HepG2 (cell line): ENCODE measurements at places on chromosomes 2 and 18. TPM values are rescaled to one million over a fixed set of nuclear protein-coding genes. Genes with fewer than 3 reads are reported as not detected.

DNA sequence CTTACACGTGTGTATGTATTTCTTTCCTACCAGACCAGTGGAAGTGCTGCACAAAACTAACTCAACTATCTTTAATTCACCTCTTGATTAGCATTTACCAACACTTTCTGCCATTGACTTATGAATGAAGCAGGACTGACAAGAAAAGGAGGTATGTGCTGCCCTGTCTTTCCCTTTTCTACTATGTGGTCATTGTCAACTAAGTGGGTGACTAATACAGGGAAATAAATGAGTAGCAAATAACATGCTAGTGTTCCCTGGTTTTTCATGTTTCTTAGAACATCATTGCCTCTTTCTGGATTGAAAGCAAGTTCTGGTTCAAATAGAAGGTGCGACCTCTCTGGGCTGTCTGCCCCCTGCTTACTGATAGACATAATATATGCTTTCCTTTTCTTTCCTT, 58.0 kb downstream of the LINC00305 start:
- no peak for DNase-seq

FAM136A gene
- 126 and 153 TPM in 2 replicates for total RNA-seq

GRCh38 chr2:149040451-149040850, 2.0 kb downstream of the LYPD6B start:
- DNase-seq: peak; percentile 24

GRCh38 chr2:164464376-164464775, 156.9 kb downstream of the GRB14 start:
- no peak for DNase-seq

TWIST2 gene
- 0.11 TPM in 1 of 2 replicates, not detected in the other for total RNA-seq

DNA sequence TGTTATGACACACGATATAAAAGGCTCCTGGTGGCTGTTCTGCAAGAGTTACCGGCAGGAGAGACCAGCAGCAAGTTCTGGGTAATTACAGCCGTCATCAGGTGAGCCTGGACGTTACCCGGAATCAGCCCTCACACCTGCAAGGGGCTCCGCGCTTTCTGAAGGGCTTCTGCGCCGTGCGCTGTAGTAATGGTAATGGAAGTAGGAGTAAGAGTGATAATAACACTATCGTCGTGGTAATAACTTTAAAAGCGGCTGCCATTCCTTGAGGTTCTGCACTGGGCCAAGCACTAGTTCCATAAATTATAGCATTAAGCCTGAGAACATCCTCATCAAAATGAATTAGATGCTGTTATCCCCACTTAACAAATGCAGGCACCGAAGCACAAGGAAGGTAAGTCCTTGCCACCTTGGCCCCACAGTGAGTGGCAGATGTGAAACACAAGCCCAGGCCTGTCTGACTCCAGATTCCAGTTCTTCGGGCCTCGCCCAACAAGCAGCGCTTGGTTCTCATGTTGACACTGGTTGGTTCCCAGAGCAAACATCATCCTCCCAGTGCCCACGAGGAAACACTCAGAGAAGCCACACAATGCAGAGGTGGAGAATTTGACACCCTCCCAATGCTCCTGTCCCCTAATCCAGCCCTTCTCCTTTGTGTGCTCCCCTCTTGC, 205.2 kb downstream of the EIPR1 start:
- no peak for DNase-seq

- DNase-seq: peak; percentile 73
Observed at GRCh38 chr2:179560257-179560735, 295.7 kb upstream of the SESTD1 start.

GRCh38 chr2:179207047-179207446, 57.6 kb downstream of the SESTD1 start:
- DNase-seq: no peak

WIPF1 gene
- not detected in 2 replicates for total RNA-seq

- DNase-seq: no peak
Observed at GRCh38 chr2:79223539-79223938, 64.0 kb upstream of the REG3A start.

GRCh38 chr2:183347969-183348368, 223.7 kb downstream of the NUP35 start:
- DNase-seq: no peak

LYG2 gene
- total RNA-seq: 0.15 TPM in 1 of 2 replicates, not detected in the other

GRCh38 chr2:36731941-36732672, 35.6 kb downstream of the VIT start:
- DNase-seq: no peak

FOXI3 gene
- not detected in 2 replicates for total RNA-seq

- DNase-seq: no peak
Observed at GRCh38 chr2:222554517-222554916, 101.4 kb downstream of the FARSB start.

PJVK gene
- 1.1 and 1.2 TPM in 2 replicates for total RNA-seq

SIGLEC15 gene
- not detected in 2 replicates for total RNA-seq

CNRIP1 gene
- total RNA-seq: not detected in 2 replicates

- no peak for DNase-seq
Observed at GRCh38 chr18:34159691-34160185, 65.0 kb downstream of the NOL4 start.

INSIG2 gene
- total RNA-seq: 54.6 and 73.5 TPM in 2 replicates

- no peak for DNase-seq
Observed at GRCh38 chr2:88452980-88453582, 588 bp upstream of the FOXI3 start.

GRCh38 chr18:37443325-37444055, 122.1 kb downstream of the CELF4 start:
- no peak for DNase-seq

DNA sequence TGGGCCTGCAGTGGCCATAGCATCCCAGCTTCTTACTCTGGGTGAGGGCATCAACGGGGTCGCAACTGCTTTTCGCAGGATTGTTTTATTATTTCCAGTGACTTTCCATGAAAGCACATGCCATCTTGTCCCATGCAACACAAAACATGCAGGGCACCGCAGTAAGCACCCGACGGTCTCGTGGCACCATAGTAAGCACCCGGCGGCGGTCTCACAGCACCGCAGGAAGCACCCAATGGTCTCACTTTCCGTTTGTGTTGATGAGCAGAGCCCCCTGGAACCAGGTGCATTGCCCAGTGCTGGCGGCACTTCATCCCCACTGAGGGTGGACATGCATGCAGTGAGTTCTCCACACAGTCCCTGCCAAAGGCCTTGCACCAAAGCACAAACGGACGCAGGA, 271.9 kb downstream of the MYT1L start:
- no peak for DNase-seq

DNA sequence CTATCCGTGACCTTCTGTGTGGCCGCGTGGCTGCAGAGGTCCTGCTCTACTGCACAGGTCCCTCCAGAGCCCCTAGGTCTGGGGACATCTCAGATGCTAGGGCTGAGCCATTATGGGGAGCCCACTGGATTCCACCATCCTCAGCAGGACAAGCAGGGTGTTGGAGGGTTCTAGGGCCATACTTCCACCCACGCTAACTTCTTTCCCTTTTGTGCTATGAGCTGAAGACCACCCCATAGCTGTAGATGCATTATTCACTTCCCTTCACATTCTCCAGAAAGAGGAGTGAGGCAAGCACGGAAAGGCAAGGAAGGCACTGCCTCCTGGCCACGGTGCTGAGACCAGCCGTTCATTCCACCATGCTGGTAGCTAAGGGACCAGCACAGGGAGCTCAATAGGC, 149.5 kb upstream of the MYCN start:
- no peak for DNase-seq

GRCh38 chr2:183248866-183249567, 124.8 kb downstream of the NUP35 start:
- DNase-seq: peak; percentile 15

DNA sequence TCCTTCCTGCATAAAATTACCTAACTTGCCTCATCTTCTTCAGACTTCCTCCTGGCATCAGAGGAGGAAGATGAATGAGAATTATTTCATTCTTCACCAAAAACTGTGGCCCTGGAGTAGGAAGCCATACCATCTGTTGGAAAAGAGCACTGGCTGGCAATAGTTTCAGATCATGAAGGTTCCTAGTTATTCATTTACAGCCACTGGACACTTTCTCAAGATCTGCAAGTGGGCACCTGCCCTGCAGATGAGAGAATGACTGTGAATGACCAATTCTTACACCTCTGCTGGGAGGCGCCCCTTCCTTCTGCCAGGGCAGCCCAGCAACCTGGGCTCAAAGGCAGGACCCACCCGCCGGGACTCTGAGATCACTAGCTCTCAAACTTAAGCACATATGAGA, 13.0 kb downstream of the DIPK1C start:
- no peak for DNase-seq

DNA sequence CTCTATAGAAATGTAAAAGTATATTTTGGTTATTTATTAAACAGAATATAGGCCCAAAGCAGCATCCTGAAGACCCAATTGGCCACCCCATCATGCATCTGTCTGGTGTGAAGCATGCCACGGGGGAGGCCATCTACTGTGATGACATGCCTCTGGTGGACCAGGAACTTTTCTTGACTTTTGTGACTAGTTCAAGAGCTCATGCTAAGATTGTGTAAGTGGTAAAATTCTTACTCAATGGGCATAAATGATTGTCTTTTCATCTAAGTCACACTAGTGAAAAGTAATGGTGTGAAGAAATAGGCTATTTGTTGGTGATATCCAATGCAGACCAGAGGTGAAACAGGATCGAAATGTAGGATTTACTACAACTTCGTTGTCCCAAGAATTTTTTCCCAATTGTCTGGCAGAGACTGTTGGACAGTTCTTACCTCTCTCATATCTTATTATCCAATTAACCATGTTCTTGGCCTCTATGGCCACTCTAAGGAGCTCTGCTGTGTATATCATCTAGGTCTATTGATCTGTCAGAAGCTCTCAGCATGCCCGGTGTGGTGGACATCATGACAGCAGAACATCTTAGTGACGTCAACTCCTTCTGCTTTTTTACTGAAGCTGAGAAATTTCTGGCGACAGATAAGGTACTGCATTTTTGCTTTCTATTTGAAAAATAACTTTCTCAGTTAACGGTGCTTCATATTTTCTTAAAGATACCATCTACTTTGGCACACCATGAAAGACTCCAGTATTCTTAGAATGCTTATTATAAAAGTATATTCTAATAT, 35.0 kb downstream of the AOX1 start:
- DNase-seq: no peak

DNA sequence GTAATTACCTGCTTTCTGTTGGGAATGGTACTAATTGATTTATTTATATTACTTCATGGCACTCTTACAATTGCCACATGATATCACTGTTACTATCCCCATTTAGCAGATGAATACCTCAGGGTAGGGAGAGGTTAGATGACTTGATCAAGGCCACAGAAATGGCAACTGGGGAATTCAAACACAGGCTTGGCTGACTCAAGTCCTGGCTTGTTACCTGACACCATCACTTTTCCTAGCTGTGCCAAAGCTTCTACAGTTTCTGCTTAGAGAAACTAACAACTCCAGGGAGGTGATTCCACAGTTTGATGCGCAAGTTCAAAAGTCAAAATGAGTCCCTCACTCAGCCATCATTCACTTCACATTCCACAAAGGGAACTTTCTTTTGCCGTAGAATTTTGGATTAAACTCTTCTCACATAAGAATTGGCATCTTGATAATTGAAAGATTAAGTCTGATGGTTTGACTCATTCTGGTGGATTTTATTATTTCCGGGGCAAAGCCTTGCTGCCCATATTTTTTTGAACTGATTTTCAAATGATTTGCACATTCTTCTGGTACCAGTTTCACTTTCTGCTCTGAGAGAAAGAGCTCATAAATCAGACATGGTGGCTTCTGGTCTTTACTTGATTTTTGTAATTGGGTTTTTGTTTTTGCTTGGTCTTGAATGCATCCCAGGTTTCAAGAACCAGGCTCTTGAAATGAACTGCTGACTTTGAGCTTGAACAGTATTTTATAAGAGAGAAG, 656.8 kb downstream of the BCL11A start:
- DNase-seq: no peak

GRCh38 chr18:59502274-59503175, 143.5 kb upstream of the LMAN1 start:
- DNase-seq: no peak

DNA sequence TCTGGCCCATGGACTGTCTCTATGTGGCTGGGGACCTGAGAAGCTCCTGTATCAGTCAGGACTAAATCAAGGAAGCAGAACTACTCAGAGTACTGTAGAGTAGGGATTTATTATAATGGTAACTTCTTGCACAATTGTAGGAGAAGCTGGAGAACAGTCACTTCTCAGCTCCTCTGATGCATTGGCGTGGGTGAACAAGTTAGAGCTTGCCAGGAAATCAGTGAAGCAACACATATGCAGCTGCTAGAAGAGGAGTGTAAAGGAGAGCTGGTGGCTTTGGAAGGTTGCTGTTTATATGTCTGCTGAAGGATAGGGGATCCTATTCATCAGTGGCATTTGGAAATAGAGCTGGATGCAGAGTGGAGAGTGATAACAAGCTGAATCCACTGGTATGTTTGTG, 215.5 kb upstream of the CWC22 start:
- DNase-seq: no peak

GRCh38 chr2:30629866-30630265, 177.4 kb downstream of the CAPN13 start:
- DNase-seq: no peak

GRCh38 chr2:75503048-75503607, 57.6 kb downstream of the EVA1A start:
- no peak for DNase-seq

GRCh38 chr2:15678909-15679308, 87.2 kb downstream of the DDX1 start:
- DNase-seq: no peak

DNA sequence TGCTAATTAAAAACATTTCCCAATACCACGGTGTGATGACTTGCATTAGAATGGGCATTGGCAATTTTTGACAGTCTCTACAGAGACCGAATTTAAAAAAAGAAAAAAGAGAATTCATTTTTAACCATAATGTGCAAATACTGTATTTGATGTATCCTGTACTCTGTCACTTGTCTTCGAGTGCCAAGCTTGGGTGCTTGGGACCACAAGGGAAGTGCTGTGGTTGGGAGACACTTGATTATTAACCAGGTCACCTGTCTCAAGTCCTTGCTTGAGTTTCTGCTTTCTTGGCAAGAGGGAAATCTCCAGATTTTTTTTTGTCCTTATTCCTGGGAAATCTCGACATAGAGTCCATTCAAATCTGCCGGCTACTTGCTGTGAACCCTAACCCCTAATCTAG, 209.0 kb downstream of the MC4R start:
- DNase-seq: no peak

TGFA gene
- total RNA-seq: 12.5 and 15.3 TPM in 2 replicates

CCDC142 gene
- total RNA-seq: 8.8 and 30.4 TPM in 2 replicates

CDH2 gene
- total RNA-seq: 14.6 and 18.6 TPM in 2 replicates

DNA sequence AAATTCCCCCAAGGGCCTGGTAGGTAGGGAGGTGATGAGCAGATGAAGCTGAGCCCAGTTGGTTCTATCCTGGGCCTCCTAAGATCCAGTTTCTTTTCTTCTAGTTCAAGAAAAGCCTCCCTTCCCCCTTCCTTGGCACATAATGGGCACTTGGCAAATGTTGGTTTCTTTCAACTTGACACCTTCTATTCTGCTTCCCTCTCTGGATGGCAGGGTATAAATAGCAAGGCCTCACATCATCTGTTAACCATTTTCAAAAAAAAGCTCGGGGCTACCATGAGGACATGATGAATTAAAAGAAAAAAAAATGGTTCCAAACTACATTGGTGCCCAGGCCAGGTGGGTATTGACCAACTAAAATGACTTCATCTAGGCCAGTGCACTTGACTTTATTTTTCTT, 29.9 kb downstream of the CTAGE1 start:
- DNase-seq: no peak

- DNase-seq: no peak
Observed at GRCh38 chr18:10089881-10090280, 176.1 kb downstream of the VAPA start.
